A549 treated with CORT108297 at 1 μM for 4 hours (cell line): ENCODE measurements at places on chromosomes 16 and 17. TPM values are rescaled to one million over a fixed set of nuclear protein-coding genes. Genes with fewer than 3 reads are reported as not detected.

TMEM100 gene
- not detected in 5 replicates for total RNA-seq

AATK gene
- 0.23 to 0.66 TPM (median 0.60 TPM) in 5 replicates for total RNA-seq

ABAT gene
- 0.37 to 0.61 TPM (median 0.40 TPM) in 5 replicates for total RNA-seq

CEMP1 gene
- 0.07 to 0.13 TPM (median 0.08 TPM) in 3 of 5 replicates, not detected in the others for total RNA-seq

CYB561 gene
- total RNA-seq = 24.0 to 33.6 TPM (median 32.9 TPM) in 5 replicates

CTF1 gene
- 0.09 to 0.18 TPM (median 0.13 TPM) in 5 replicates for total RNA-seq

TOX3 gene
- 0.21 to 0.38 TPM (median 0.31 TPM) in 5 replicates for total RNA-seq

HOXB5 gene
- total RNA-seq = 1.5 to 2.9 TPM (median 2.6 TPM) in 5 replicates

GPT2 gene
- 11.7 to 14.7 TPM (median 11.9 TPM) in 5 replicates for total RNA-seq

OR4D1 gene
- total RNA-seq = 0.02 TPM in 1 of 5 replicates, not detected in the others

TBC1D3 gene
- total RNA-seq = not detected in 5 replicates

TTLL6 gene
- total RNA-seq = 0.34 to 0.88 TPM (median 0.49 TPM) in 5 replicates

KCNJ18 gene
- 0.06 TPM in 1 of 5 replicates, not detected in the others for total RNA-seq

CDK10 gene
- 33.1 to 62.2 TPM (median 50.3 TPM) in 5 replicates for total RNA-seq

CDH8 gene
- 0.03 to 0.60 TPM (median 0.29 TPM) in 5 replicates for total RNA-seq

ASGR2 gene
- 0.14 TPM in 1 of 5 replicates, not detected in the others for total RNA-seq

RDM1 gene
- 3.3 to 3.5 TPM (median 3.4 TPM) in 5 replicates for total RNA-seq

SEPTIN12 gene
- total RNA-seq = 0.16 TPM in 1 of 5 replicates, not detected in the others

NRN1L gene
- total RNA-seq = 0.14 to 0.32 TPM (median 0.27 TPM) in 4 of 5 replicates, not detected in the other

PRKCA gene
- 30.8 to 47.1 TPM (median 39.5 TPM) in 5 replicates for total RNA-seq

SMPD3 gene
- 0.10 to 0.31 TPM (median 0.14 TPM) in 5 replicates for total RNA-seq

UNC45B gene
- total RNA-seq = not detected in 5 replicates

CUEDC1 gene
- total RNA-seq = 47.0 to 60.8 TPM (median 54.7 TPM) in 5 replicates

GAS2L2 gene
- total RNA-seq = 0.06 to 0.15 TPM (median 0.09 TPM) in 5 replicates

EFNB3 gene
- total RNA-seq = 1.1 to 1.6 TPM (median 1.5 TPM) in 5 replicates

CIAPIN1 gene
- 70.1 to 90.2 TPM (median 76.5 TPM) in 5 replicates for total RNA-seq

ANKFN1 gene
- total RNA-seq = 0.07 to 0.09 TPM in 2 of 5 replicates, not detected in the others

GPR142 gene
- 0.08 TPM in 1 of 5 replicates, not detected in the others for total RNA-seq

KRT12 gene
- not detected in 5 replicates for total RNA-seq

MSLN gene
- 2.1 to 3.7 TPM (median 2.5 TPM) in 5 replicates for total RNA-seq

ZACN gene
- 0.16 to 0.35 TPM (median 0.29 TPM) in 5 replicates for total RNA-seq

TMC7 gene
- total RNA-seq = 7.2 to 10.8 TPM (median 9.9 TPM) in 5 replicates
